ENCODE measurements at places on chromosomes 2 and 18.

GRCh38 chr2:212777020-212777491 is 238.5 kb upstream of the ERBB4 start:
- no peak for DNase-seq

GRCh38 chr2:106614511-106615291 is 127.5 kb downstream of the CD8B2 start:
- DNase-seq = no peak

DNA sequence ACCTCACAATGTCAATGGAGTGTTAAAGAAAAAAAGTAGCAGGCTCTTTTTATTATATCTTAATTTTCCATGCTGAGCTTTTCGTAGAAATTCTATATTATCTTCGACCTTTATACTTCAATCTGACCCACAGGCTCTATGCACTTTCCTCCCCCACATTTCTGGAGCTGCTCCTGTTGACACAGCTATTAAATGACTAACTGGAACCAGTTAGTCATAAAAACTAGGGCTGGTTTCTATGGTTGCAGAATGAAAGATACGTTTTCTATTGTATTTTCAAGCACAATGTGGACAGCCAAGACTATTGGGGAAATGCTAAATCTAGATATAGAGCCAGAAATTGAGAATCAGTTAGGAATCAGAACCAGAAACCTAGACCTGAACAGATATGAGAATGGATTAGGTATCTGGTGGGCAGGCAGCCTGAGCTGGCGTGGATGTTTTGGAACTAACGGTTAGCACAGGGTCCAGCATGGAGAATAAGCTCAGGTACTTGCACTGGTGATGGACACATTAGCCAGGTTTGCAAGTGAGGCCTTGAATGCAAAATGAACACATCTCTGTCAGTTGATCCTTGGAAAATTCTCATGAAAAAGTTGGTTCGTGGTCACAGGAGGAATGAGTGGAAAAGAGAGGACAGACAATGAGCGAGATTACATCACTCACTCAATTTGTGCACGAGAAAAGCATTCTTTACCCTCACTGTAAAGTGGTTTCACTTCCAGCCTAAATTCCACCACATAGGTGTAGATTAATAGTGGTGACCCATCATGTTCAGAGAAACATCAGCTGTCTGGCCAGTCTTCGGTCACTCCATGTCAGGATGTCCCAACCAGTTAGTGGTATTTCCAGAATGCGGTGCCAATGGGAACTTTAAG is 144.6 kb upstream of the EPHA4 start:
- no peak for DNase-seq

DNA sequence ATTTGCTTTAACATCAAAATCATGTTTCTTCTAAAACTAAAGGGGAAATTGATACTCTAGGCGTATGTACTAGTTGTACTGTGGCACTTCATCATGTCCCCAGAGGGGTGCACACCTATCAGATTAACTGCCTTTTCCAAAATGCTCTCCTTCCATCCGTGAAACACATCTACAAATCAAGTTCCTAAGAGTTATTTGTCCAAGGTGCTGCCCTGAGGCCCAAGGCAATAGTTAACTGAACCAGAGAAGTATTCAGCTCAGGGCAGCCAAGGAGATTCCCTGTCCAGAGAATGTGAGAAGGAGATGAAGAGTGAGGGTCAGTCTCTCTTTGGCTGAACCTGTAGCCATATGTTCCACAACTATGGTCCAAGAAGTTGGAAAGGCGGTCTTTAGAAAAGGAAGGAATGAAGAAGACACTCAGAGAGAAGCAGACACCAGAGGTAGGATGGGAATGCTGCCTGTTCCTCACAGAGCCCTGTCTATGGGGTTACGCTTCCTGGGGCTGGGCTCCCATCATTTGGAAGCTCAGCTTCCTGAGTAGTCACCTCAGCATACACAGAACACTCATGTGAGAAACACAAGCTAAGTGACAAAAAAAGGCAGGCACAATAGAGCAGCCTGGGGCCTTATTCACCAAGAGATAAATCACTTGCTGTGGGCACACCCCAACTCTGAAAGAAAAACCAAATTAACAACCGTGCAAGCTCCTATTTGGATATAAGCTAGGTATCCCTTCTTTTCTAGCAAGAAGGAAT is 55.6 kb downstream of the ANKRD44 start:
- no peak for DNase-seq

DNA sequence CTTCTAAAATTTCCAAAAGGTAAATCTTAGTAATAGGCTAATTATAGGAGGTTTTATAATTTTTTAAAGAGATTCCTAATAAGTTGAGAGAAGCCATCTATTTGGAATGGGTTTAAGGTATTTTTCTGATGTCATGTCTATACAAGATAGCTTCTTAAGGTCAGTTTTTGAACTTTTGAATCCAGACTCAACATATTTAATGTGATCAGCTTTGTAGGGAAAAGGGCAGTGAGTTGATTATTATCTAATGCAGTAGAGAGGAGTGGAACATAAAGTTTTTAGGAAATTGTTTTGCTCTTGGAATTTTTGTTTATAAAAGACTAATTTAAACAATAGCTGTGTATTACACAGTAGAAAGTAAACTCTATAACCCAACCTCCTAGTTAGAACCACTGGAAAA is 96.3 kb downstream of the PHLPP1 start:
- DNase-seq = no peak

DNA sequence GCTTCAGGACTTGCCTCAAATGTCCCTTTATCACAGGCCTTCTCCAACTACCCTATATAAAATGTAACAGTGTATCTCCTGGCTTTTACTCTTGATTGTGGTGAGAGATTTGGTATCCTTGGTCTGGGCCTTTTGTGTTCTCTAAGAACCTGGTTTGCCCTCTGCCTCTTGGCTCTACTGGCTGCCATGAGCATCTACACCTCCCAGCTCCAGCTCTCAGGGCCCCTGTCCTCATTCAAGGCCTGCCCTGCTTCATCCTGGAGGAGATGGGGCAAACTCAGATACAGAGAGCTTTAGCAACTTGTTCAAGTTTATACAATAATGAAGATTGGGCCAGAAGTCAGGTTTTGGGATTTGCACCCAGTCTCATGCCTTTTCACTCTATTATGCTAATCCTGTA is 45.0 kb downstream of the QPCT start:
- DNase-seq = no peak

- no peak for DNase-seq
Observed at GRCh38 chr2:114056294-114057143, 166.6 kb downstream of the ACTR3 start.

GRCh38 chr2:218988164-218988563 is 3.2 kb upstream of the FEV start:
- no peak for DNase-seq

GRCh38 chr2:96970910-96971309 is 15.5 kb downstream of the FAM178B start:
- DNase-seq = no peak

- no peak for DNase-seq
Observed at GRCh38 chr2:240452462-240453256, 17.2 kb downstream of the GPC1 start.

DNA sequence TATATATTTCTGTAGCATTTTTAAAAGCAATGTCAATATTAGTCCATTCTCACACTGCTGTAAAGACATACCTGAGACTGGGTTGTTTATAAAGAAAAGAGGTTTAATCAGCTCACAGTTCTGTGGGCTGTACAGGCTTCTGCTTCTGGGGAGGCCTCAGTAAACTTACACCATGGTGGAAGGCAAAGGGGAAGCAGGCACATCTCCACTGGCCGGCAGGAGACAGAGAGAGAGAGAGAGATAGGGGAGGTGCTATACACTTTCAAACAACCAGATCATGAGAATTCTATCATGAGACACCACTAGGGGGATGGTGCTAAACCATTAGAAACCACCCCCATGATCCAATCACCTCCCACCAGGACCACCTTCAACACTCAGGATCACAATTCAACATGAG is 43.1 kb downstream of the CHMP3 start:
- no peak for DNase-seq

- DNase-seq = no peak
Observed at GRCh38 chr18:10518595-10519255, 7.1 kb upstream of the NAPG start.

- no peak for DNase-seq
Observed at GRCh38 chr2:201880993-201881611, 74.8 kb downstream of the CDK15 start.
